RKO (cell line): ENCODE measurements at places on chromosomes 11 and 22.

- no peak for DNase-seq
Observed at GRCh38 chr11:62953811-62954210, 31.0 kb downstream of the SLC22A6 start.

- DNase-seq = no peak
Observed at GRCh38 chr22:43740587-43741270, 71.4 kb downstream of the EFCAB6 start.

DNA sequence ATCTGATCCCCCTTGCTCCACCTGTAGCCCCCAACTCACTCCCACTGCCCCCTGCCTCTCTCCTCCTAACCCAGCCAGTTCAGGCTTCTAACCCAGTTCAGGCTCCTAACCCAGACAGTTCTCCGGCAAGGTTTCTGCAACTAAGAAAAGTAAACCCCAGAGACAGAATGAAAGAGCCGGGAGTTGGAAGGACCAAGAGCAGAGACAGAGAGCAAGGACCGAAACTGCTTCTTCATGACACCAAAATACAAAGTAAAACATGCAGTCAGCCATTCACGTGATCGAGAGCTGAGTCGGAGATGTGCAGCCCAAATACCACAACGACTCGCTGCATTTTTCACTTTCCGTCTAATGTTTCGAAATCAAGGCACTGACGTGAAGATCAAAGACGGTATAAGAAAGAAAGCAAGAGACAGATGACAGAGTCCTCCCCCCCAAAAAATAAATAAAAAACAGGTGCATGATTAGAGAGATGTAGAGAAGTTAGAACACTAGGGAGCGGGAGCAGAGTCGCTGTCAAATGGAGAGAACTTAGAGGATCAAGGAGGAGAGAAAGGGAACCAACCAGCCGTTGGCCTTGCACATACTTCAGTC is 884 bp downstream of the IL10RA start:
- peak; percentile 37 for DNase-seq

- no peak for DNase-seq
Observed at GRCh38 chr11:128303383-128303782, 284.0 kb downstream of the ETS1 start.

GRCh38 chr11:72271980-72272379 is 28.0 kb upstream of the PHOX2A start:
- DNase-seq = no peak
